ENCODE measurements at places on chromosomes 12 and 14.
A peak's percentile ranks its signal among the peaks of the same experiment; 100 is the strongest.

- no peak for DNase-seq
Measured at GRCh38 chr14:98714626-98715425, 557.2 kb downstream of the BCL11B start.

GRCh38 chr14:34258318-34258717, 203.7 kb downstream of the SPTSSA start:
- no peak for DNase-seq

GRCh38 chr12:77940011-77940423, 109.3 kb downstream of the NAV3 start:
- peak; percentile 44 for DNase-seq

GRCh38 chr14:105337433-105337832, 22.9 kb downstream of the PACS2 start:
- DNase-seq, result no peak

DNA sequence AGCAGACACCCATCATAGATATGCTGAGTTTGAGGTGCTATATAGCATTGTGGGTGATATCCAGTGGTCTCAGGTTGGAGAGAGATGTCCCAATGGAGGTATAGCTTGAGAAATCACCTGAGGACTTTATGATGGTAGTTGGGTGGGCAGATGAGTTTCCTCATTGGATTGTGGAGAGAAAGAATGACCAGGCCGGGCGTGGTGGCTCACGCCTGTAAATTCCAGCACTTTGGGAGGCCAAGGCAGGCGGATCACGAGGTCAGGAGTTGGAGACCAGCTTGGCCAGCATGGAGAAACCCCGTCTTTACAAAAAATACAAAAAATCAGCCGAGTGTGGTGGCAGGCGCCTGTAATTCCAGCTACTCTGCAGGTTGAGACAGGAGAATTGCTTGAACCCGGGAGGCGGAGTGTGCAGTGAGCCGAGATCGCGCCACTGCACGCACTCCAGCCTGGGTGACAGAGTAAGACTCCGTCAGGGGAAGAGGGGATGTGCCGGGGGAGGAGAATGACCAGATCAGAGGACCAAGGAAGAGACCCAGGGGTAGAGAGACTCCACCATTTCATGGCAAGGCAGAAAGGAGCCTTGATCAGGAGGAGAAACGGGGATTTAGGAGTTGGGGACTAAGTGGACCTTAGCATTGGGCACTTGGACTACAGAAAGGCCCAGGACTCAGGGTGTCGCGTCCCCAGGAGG, 757 bp upstream of the PCK2 start:
- no peak for DNase-seq

GRCh38 chr12:31466768-31467167, 124.2 kb downstream of the DENND5B start:
- no peak for DNase-seq

DNA sequence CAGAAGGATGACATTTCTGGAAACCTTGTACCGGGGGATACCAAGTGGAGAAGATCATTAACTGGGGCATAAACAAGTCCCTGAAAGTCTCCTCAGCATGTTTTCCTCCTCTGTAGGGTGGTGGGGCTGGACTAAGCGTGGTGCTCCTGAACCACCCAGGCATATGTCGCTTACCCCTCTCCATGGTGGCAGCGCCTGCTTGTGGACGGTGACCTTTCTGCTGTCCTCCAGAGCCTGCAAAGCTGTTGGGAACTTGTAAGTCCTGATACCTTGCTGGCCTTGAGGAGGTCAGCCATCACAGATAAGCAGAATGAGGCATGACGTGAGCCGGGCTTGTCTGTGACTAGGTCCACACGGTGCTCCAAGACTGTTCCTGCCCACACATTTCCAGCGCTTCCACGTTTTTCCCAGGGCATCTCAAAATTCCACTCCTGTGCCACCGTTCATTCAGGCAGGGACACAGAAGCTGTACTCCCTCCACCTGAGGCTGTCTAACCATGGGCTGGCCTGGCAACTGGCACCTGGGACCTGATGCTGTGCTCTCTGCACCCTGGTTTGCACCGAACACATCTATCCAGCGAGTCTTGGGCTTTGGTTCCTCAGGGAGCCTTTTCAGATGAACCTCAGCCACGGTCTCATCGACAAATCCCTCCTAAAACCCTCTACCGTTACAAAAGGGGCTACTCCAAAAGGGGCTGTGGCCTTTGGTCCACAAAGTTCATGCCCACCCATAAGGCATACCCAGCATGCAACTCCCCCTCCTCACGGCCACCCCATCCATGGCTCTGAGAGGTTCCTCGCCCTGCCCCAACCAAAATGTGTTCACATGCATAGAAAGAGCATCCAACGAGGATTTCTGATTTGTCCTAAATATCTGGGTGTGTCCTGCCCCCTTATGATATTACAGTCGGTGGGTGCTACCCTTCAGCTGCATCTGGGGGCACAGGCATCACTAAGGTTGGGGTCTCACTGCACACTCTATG, 199.6 kb upstream of the DIO3 start:
- DNase-seq, result no peak

GRCh38 chr12:109241936-109242335, 67.1 kb downstream of the FOXN4 start:
- no peak for DNase-seq

GRCh38 chr12:15851919-15852318, 30.3 kb upstream of the STRAP start:
- DNase-seq, result no peak

- no peak for DNase-seq
Measured at GRCh38 chr12:108620236-108620879, 13.3 kb downstream of the SELPLG start.

- peak; percentile 80 for DNase-seq
Measured at GRCh38 chr12:57171668-57172067, 24.2 kb upstream of the LRP1-AS start.

DNA sequence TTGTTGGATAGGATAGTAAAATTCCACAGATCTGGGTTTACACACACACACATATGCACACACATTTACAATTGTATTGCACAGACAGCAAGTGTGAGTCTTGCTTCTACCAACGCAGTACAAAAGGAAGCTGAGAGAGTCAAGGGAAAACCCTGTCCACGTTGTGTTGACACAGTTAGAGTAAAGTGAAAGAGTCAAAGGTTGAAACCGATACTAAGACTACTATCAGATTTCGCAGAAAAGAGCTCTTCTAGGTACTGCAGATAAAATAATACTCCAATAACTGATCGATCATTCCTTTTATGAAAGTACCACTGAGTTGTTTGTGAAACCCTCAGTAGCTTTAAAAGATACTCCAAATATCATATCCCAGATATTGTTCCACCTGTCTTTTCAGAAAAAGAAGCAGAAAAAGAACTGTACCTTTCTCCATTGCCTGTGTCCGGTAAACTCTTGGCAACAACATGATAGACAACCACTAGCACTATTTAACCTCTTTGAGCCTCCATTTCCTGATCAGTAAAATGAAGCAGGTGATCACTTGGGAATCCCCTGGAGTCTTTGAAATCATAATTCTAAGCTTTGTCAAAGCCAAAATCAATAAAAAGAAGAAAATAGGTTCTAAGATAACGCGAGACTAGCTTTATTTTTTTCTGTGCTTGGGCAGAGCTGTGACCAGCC, 224.6 kb upstream of the FOXN3 start:
- no peak for DNase-seq

DNA sequence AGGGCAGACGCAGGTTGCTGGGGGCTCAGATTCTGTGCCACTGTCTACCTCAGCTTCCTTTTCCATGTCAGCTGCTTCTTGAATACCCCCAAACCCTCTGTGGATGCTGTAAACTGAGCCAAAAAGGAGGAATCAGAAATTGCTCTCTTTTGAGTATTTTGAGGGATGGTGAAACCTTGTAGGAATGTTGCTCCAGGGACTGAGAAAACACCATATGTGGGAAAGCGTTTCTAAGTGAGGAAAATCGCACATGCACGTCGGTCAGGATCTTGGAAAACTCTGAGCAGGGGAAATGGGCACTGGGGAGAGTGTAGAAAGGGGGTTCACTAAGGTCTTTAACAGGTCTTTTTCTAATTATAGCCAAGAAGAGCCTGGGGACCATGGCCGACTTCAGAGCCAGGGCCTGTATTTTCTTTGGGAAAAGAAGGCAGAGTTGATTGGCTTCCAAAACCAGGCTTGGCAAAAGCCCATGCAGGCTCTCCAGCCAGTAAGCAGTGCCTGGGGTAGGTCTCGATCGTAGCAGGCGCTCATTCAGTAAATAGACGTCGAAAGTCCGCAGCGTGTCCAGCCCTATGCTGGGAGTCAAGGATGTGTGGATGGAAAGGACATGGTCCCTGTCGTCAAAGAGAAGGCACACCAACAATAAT, 58.0 kb downstream of the NTF3 start:
- no peak for DNase-seq

DNA sequence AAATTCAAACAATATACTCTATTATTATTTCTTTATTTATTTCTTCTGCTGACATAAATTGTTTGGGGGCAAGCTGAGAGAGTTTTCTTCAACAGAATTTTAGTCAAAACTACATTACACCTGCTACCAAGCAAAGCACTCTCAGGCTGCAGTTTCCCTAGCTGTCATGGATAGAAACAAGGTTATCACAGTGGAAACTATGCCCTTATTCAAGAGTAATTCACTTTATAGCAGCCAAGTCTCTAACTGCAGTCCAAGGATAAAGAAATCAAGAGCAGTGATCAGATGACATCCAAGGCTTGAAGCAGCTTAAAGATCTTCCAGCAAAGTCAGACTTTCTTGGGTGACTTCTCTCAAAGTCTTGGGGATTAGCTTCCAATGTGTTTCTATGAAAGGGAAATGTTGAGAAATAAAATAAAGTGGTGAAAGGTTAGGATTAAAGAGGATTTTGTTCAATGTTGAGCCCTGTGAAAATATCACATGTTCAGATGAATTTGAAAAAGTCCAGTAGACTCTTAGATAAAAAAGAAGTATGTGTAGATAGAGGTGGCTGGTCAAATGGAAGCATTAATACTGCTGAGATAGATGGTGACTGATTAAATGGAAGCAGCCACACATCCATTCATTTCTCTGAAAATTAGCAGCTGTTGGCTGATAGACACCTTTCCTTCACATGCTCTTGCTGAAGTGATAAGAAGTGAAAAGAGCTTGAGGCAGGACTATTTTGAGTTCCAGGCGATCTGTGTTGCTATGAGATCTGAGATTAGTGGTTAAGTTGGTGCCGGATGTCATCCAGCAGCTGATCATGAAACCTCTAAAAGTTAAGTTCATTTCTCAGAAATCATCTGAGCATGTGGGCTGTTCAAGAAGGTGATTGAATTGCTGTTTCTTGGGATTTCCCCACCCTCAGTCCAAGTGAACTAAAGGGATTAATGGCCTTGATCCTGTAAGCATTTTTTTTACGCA, 257.8 kb upstream of the BTG1 start:
- no peak for DNase-seq

DNA sequence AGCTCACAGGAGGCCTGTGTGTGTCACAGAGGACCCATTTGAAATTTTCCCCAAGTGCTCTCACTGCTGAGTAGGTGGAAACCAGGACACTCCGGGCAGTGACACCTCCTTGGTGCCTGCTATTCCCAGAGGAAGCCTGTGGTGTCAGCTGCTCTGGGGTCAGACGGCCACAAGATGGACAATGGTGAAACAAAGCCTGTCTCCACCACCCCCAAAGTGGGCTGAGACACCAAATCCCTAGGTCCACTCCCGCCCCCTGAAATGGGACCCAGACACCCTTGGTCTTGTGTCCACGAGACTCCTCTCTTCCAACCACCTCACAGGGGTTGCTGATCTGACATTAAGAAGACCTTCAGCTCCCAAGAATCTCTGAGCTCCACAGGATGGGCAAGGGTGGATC, 7.0 kb downstream of the KCNH3 start:
- DNase-seq, result no peak

GRCh38 chr12:128305336-128305892, 38.4 kb downstream of the TMEM132C start:
- no peak for DNase-seq

DNA sequence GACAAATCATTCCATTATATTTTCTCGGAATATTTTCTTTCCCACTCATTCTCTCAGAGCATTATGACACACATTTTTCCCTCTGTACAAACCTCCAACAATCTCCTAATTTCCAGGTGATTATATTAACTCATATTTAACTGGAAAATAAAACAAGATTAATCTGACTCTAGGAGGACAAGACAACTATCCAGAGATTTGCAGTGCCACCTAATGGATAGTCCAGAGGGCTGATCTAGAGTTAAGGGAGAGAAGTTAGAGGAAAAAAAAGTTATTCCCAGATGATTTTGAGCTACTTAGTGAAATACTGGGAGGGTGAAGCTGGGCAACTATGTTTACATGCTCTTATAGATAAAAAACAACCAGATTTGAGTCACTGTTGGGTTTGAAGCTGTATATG, 161.7 kb downstream of the ALX1 start:
- DNase-seq, result no peak

DNA sequence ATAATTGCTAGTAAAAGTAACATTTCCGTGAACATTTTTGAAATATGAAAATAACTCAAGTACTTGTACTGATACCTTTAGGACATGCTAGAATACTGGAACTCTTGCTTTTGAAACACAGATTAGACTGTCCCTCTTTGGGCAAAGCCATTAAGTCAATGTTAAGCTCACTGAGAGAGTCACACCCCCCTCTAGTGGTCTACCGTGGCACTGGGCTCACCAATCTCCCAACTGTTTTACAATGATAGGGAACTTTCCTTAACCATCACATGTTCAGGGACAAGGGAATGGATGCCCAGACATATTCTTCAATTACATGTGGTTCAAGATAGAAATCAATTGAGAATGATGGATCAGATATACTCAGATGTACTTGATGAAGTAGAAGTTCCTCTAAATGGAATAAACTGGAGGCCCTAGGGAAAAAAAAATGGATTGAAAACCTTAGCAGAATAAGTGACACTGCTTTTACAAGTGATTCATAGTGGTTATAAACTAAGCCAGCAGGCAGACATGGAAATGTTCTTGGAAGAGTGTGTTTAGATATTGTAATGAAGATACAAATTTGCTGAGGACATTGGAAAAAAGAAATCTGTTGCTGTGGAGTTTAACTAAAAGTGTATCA, 17.8 kb downstream of the NANOG start:
- peak; percentile 73 for DNase-seq

GRCh38 chr14:54529811-54530210, 20.1 kb downstream of the CGRRF1 start:
- DNase-seq, result no peak

- DNase-seq, result no peak
Measured at GRCh38 chr14:58709949-58710348, 72.2 kb downstream of the DACT1 start.

DNA sequence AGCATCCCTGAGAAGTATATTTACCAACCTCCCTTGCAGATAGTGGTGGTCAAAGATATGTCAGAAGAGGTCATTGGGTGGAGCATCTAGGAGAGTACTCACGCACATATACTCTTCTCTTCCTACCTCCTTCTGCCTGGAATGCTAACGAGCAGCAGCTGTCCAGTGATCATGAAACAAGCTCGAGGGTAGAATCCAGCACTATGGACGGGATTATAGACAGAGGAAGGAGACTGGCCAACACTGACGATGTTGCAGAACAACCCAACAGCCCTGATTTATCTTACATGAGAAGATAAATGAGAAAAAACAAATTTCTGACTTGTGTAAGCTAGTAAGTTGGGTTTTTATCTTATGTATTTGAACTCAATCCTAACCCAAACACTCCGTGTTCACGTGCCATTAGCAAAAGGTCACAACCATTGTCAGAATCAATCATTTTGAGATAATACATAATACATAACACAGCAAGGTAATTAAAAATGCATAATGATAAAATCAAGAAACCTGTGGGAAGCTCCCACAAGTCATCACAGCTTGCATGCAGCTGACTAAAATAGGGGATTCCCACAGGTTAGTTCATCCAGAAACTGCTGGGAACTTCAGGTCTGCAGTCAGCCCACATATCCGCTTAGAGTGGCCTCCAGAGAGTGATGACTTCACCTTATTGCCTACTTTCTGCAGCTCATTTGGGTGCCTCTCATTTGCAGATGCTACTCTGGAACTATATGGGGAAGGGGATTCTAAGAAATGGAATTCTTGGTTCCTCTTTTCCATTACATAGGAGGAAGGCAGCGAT, 36.3 kb upstream of the STK38L start:
- DNase-seq, result no peak

All from AG08396 (cell line).